ENCODE measurements at places on chromosomes 16 and 17. TPM values are rescaled to one million over a fixed set of nuclear protein-coding genes. Genes with fewer than 3 reads are reported as not detected.

GRCh38 chr16:10693889-10694288, 841 bp downstream of the TEKT5 start:
- no peak for DNase-seq

- DNase-seq = no peak
Observed at GRCh38 chr16:86826941-86827340, 248.6 kb downstream of the FOXL1 start.

GRCh38 chr16:54066451-54067105, 220.0 kb downstream of the IRX3 start:
- DNase-seq = no peak

The LPO gene
- 0.11 TPM for polyA plus RNA-seq
